Cortex of kidney (tissue), 1 donor: ENCODE measurements at places on chromosomes 5 and 9.

DNA sequence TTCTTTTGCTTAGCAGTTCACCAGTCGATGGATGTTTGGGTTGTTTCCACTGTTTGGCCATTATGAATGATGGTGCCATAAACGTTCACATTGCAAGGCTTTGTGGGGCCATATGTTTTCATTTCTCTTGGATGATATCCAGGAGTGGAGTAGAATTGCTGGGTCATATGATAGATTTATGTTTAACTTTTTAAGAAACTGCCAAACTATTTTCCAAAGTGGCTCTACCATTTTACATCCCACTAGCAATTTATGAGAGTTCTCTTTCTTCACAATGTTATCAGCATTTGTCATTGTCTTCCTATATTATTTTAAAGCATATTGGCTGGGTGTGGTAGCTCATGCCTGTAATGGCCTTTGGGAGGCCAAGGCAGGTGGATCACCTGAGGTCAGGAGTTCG is 5.2 kb downstream of the GPR107 start:
- DNase-seq, result no peak

- no peak for DNase-seq
These were observed 443.0 kb downstream of the PLK2 start for GRCh38 chr5:58016877-58017276.

DNA sequence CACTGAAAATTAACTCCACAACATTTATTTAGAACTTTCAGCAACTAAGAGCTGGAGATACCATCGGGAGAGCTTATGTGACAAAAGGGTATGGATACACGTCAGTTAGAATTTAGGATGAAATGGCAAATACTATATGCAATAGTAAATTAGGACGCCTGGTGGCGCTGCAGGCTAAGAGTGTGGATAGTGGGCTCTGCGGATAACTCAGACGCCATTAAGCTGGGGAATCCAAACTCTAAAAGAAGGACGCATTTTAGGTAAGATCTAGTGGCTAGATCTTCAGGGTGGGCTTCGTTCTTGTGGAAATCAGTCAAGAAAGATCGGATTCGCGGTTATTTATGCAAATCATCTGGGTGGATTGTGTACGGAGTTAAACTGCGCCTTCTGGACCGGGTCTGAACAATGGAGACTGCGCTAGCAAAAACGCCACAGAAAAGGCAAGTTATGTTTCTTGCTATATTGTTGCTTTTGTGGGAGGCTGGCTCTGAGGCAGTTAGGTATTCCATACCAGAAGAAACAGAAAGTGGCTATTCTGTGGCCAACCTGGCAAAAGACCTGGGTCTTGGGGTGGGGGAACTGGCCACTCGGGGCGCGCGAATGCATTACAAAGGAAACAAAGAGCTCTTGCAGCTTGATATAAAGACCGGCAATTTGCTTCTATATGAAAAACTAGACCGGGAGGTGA is at the start of gene PCDHB5:
PCDHB5 (plus strand) TSS at position 177 of the 688 bp plus-strand sequence; CDS start at position 406, 229 bp downstream.
- no peak for DNase-seq

GRCh38 chr5:5494489-5495402 is 72.3 kb downstream of the ICE1 start:
- no peak for DNase-seq

DNA sequence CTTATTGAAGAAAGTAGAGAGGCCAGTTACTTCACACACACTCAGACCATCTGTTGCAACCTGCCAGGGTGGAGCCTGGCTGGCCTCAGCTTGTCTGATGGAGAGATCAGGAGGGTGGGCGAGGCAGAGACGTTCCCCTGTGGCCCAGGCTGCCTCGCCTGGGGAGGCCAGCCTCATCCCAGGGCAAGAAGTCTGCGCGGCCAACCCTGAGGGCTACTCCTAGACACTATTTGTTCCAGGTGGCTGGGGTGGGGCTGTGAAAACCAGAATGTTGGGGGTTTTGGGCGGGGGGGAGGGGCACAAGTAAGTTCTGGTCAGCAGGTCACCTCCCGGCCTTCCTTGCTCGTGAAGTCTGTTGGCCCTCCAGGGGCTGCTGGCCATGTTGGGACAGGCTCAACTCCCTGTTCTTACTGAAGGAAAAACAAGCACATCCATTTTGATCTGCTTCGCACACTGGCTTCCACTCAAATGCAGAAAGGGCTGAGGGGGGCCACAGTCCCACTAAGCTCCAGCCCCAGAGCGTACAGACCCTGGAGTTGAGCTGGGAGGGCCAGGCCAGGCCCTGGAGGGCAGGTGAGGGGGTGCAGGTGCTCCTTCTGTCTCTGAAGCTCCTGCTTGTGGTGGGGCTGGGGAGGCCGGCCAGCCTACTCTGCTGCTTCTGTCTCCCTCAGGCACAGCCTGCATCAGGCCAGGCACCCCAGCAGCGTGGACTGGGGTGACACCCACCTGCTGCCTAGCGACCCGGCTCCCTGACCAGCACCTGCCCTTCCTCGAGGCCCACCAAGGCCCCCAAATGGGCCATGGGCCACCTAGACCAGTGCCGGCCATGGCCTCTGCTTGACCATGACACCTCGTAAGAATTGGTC is 46.6 kb downstream of the SECISBP2 start:
- DNase-seq, result no peak

GRCh38 chr5:151739395-151739794 is 19.0 kb downstream of the ATOX1 start:
- no peak for DNase-seq

DNA sequence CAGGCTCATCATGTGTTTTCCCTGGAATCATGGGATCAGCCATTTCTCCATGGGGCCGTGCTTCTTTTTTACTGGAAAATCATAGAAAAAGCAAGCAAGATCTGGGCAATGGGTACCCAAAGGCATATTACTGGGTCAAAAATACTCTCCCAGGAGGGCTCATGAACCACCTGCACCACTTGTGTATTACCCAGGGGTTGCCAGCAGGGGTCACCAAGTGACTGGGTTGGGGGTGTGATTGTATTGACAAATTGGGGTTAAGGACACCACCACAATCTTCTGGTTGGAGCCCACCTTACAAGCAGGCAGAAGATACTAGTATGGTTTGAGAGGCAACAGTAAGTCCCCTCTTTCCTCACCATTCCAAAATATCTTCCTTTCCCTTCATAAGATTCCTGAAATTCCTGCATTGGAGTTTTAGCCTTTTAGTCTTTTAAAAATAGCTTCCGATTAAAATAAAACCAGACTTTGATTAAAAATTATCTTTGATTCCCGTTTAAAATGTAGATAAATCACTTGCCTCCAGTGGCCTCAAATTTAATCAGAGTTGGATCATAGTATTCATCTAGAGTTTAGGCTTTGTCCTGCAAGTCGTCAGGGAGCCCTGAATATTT is 603.3 kb downstream of the KIF4B start:
- DNase-seq, result no peak

DNA sequence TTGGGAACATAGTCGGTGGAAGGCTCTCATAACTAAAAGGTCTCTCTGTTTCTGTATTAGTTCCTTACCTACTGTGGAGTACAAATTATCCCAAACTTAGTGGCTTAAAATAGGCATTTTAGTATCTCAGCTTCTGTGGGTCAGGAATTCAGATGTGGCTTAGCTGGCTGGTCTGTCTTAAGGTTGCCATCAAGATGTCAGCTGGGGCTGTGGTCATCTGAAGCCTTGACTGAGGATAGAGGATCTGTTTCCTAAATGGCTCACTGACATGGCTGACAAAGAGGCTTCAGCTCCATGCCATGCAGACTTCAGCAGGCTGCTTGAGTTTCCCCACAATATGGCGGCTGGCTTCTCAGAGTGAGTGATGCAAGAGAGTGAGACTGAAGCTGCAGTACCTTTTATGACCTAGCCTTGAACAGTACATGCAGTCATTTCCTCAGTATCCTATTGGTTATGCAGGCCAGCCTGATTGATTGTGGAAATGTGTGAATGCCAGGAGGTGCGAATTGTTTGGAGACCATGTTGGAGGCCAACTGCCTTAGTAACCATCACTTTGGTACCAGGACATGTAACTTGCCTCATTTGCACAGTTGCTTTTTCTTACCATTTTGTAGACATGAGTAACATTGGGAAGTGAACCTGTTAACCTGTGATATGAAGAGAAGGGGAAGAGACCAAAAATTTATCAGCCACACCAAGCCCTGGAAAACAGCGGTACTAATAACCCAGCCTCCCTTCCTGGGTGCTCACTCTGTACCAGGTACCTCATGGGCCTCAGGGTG is 152.8 kb upstream of the IER5L start:
- DNase-seq, result no peak

GRCh38 chr5:14486486-14486885 is 95.1 kb upstream of the OTULINL start:
- no peak for DNase-seq

GRCh38 chr5:87190687-87191086 is 77.0 kb upstream of the RASA1 start:
- no peak for DNase-seq

- DNase-seq, result no peak
These were observed 59.3 kb downstream of the SVEP1 start for GRCh38 chr9:110520120-110520701.

DNA sequence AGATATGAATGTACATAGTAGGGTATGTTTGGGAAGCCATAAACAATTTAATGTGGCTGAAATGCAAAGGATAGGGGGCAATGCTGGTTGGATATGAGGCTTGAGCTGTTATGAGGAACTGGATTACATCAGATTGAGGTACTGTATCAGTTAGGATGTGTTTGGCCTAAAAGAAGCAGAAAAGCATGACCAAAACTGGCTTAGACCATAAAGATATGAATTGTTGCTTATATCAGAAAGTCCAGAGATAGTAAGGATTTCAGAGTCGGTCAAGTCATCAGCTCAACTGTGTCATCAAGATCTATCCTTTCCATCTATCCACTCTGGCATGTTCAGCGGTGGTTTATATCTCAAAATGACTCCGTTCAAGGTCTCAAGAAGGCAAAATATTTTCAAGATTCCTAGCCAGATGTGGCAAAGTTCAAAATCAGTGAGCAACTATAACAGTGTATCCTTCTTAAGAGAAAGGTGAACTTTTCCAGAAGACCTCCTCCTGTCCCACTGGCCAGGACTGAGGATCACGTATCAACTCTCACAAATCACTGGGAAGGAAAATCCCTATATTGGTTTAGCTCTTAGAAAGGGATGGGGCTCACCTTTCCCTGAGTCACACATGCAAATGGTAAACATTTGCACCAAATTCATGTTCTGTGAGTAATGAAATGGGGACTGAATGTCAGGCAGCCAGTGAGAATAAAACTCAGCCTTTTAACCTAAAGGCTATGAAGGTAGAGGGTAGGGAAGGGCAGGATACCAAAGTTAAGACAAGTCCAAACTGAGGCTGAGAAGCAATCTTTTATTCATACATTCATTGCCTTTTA is 257.8 kb downstream of the TRIM32 start:
- no peak for DNase-seq

DNA sequence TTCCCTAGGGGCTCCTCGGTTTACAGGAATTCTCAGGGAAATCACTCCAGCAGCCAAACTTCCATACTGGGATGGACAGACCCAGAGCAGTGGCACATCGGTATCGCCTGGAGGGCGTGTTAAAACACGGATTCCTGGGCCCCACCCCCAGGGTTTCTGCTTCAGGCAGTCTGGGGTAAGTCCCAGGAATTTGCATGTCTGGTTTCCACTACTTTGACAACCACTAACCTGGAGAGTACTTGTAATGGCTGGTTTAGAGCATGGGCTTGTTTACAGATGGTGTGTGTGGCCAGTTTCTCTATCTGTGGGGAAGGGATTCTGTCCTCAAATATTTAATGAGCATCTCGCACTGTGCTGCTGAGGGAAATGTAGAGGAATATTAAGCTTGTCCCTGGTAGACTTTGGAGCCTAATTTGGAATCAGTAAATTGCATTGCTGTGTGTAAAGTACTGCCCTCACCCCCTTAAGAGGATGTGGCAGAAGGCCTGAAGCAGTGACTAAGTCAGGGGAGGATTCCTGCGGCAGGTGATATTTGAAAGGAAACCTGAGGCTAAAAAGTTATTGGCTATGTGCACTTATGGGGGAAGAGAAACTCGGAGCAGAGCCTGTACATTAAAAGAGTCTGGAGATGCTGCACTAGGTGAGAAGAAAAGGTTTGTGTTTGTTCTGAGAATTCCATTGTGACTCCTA is 18.6 kb upstream of the TJP2 start:
- DNase-seq, result no peak

DNA sequence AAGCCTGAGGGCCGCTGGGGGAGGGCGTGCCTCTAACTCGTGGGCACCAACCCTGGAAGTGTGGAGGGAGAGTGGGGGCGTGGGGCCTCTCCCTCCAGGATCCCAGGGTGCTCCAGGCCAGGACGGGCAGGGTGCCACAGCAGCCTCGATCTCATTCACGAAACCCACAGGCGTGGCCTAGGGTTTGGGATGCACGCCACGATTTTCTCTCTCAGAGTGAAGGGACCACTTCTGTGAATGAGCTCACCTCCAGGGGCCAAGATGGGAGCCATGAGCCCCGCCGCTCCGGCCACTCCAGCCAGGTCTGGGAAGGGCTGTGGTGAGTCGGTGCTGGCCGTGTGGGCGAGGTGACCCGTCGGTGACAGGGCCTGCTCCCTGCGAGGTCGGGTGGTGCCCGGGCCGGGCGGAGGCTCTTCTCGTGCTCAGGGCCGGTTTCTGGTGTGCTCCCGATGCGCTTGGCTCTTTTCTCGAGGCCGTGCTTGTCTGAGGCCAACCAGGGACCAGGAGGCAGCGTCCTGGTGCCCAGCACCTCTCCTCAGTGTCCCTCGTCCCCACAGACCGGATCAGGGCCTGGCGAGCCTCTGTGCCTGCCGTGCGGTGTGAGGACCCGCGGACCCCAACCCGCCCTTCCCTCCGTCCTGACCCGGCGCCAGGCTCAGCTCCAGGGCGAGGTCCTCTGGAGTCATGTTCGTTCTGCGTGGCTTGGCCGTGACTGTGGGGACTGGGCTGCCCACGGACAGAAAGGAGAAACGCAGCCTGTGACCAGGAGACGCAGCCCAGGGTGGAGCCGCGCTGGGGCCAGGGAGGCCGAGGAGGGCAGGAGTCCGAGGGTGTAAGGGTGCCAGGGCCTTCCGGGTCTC is 31.0 kb downstream of the TPPP start:
- DNase-seq, result no peak

DNA sequence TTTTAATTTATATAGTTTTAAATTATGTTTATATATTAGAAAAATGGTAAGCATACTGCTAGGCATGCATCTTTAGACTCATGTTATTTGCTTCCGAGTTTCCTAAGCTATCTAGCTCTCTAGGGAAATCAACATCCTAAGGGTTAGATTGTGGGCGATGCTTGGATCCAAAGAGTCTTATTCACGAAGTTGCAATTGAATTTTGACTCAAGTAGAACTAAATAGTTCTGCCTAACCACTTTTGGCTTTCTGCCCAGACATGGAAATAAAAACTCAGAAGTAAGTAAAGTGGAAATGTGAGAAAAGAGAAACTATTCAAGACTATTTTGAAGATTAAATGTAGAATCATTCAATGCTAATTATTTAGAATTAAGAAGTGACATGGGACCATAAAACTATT is 440.4 kb downstream of the CDH18 start:
- DNase-seq, result no peak

GRCh38 chr9:37693260-37693659 is 42.5 kb downstream of the FRMPD1 start:
- DNase-seq, result no peak

DNA sequence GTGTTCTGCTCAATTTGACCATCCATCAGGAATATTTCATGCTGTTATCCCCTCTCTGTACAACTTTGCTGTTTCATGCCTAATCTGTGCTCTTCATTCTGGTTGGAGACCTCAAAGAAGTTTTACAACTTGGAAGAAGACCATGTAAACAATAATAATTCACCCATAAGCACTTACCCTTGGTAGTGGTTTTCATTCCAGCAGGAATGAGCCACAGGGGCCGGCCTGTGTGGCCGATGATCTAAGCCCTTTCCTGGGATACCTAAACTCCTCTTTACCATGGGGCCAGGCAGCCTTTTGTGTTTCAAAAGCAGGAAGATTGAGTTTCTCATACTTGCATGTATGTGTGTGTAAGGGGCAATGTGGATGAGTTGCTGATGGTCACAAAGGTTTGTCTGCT is 165.0 kb downstream of the FGF1 start:
- DNase-seq, result no peak

- DNase-seq, result no peak
These were observed 9.3 kb upstream of the WWC1 start for GRCh38 chr5:168282120-168282519.
